T-helper 17 cell (primary cell): ENCODE measurements at places on chromosomes 13 and 19.

DNA sequence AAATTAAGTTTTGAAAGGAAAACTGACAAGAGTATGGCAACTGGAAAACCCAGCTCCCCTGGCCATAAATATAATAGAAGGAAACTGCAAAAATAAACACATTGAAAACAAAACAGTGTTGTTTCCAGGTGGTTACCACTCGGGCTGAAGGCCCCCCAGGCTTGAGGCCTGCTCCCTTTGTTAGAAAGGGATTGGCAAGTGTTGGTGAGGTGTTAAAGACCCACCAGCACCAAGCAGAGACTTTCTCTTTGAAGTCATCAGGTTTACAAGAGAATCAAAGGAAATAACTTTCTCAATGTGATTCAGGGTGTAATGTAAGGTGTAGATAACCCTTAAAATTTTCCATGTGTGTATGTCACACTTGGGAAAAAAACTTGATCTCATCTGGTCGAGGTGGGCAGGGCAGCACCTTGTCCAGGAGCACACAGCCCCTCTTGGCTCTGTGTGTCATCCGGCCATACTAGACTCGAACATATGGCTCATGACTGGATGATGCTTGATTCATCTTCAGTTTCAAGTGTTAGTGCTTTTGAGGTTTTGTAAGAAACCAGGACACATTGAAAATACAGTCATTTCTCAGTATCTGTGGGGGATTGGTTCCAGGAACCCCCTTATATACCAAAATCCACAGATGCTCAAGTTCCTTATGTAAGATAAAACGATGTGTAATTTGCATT, 7.8 kb downstream of the ACTN4 start:
- no peak for DNase-seq

- no peak for DNase-seq
Measured at GRCh38 chr13:87878706-87879105, 207.5 kb downstream of the SLITRK5 start.

- DNase-seq, result no peak
Measured at GRCh38 chr13:82850644-82851043, 1031.6 kb downstream of the SLITRK1 start.

GRCh38 chr19:3866910-3867638, 1.8 kb downstream of the ZFR2 start:
- DNase-seq, result no peak

GRCh38 chr13:27790523-27790922, 1.8 kb upstream of the GSX1 start:
- no peak for DNase-seq

DNA sequence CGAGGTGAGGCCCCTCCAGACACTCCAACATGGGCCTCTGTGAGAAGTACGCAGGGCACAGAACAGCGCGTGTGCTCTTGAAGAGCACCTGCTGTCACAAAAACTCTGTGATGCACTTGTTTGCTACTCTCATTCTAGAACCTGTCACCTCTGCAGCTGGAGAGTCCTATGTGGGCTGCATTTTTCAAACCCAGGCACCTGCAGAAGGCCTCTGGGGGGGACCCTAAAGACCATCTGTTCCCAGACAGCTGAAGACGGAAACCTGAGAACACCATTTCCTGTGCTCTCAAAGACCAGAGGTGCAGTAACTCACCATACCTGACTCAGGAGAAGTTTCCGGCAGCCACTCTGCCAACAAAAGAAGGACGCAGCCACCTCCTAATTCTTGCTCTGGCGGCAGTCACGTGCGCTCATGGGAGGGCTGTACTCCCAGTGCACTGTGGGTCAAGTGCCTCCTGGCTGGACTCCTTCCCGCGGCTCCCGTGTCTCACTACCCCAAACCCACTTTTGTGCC, 28.1 kb downstream of the RANBP3 start:
- no peak for DNase-seq

DNA sequence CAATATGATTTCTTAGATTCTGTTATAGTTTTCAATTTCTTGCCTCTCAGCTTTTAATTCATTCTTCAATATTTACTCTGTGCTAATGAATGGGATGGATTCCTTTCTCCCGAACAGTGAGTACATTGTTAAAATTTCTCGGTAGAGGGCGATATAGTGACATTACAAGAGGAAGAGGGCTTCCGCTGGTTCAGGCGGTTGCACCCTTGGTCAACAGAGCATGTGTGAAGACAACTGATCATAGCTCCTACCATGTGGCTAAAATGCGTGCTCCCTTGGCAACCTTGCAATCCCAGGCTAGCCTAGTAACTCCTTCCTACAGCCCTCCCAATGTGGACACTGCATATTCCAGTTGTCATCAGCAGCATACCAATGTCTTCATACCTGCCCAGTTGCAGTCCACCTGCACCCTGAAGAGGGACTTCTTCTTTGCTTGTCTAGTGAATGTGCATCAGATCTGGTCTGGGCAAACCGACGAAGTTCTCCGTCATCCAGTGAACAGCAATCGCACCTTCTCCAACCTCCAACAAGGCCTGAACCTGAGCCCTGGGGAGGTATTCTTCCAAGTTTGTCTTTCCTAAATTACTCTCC, 653.0 kb upstream of the GPC6 start:
- no peak for DNase-seq

GRCh38 chr13:62356977-62357376, 941.3 kb upstream of the PCDH20 start:
- DNase-seq, result no peak

- DNase-seq, result no peak
Measured at GRCh38 chr13:48923376-48923775, 52.3 kb upstream of the FNDC3A start.

DNA sequence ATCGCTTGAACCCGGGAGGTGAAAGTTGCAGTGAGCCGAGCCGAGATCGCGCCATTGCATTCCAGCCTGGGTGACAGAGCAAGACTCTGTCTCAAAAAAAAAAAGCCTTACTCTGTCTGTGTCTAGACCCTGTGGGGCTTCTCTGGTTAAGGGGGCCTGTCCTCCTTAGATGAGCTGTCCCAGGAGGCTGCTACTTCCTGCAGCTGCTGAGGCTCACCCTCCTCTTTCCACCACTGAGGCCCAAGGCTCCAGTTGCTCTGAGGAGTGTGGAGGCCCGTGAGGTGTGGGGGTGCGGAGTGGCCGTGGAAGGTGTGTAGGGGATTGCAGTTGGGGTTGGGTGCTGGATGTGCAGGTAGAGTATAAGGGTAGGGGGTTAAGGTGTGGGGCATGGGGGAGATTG, 22.1 kb upstream of the RASA3 start:
- no peak for DNase-seq

- DNase-seq, result no peak
Measured at GRCh38 chr13:85412448-85412847, 386.8 kb downstream of the SLITRK6 start.

DNA sequence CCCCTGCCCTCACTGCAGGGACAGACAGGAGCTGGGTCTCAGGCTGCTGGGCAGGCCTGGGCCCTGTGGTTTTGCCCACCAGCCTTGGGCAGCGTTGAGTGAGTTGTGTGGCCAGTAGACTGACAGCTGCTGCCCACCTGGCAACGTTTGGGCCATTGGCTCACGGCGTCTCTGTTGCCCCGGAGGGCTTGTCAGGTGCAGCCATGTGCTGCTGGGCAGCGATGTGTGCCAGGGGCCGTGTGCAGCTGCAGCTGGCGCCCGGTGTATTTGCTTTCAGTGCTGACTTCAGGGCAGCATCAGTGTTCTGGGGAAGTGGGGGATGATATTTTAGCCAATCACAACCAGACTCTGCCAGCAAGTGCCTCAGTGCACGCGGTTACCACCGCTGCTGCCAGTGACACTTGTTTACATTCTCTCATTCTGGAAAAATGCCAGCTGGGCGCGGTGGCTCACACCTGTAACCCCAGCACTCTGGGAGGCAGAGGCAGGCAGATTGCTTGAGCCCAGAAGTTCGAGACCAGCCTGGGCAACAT, 10.6 kb downstream of the FZR1 start:
- no peak for DNase-seq
